ENCODE measurements at places on chromosomes 3 and 15.

DNA sequence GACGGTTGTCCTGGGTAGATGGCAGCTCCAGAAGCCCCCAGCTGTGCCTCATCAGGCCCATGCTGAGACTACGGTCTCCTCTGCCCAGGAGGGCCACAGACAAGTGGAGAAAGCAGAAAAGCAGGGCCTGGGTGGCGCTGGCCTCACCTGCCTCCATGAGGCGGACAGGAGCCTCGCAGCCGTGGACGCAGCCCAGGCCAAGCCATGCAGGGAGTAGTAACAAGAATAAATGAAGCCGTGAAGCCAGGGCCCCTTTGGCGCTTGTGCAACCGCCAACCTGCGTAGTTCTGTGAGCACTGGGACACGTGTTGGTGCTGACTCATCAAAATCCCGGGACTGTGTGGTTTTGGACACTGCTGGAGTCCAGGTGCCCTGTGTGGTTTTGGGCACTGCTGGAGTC lies 12.3 kb upstream of the MUC4 start:
- DNase-seq: no peak

GRCh38 chr3:150736903-150737832 lies 25.8 kb downstream of the SIAH2 start:
- peak; percentile 33 for DNase-seq

DNA sequence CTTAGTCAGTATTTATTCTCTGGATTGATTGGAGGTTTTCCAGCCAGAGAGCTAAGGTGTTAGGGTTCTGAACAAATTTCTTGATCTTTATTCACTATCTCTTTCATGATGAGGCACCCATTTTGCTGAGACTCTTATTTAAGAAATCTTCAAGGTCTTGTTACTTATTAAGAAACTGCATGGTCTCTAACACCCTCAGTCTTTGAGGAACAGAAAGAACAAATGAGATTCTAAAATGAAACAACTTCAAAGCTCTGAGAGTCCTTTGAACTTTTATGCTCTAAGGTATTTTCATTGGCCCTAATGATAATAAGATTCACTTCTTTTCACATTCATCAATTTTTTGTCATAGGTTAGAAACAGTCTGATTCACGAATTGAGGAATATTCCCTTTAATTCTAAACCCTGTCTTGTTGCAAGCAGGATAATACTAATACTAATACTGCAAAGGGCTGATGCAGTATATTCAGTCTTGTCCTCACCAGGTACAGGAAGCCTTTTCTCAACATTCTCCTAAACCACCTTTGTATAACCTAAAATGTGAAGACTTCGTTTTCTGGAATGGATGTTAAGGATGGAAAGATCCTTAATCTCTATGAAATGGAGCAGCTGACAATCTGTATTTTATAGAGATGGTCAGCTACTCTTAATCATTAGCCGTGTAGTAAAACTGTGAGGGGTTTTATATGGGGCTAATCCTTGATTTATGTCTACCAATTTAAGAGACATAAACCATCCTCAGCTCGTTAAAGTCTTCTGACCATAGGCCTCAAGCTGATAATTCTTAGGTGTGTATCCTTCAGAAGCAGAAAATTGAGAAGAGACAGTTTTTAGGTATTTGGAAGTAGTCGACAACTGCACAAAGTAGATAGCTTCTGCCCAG lies 198.3 kb downstream of the OTOL1 start:
- DNase-seq: no peak

- DNase-seq: no peak
These were observed 55.2 kb upstream of the IMPG2 start for GRCh38 chr3:101375586-101375985.

- DNase-seq: no peak
These were observed 16.7 kb downstream of the GRAMD2A start for GRCh38 chr15:72180761-72181324.

- no peak for DNase-seq
These were observed 65.1 kb downstream of the SLC12A8 start for GRCh38 chr3:125147491-125147820.

DNA sequence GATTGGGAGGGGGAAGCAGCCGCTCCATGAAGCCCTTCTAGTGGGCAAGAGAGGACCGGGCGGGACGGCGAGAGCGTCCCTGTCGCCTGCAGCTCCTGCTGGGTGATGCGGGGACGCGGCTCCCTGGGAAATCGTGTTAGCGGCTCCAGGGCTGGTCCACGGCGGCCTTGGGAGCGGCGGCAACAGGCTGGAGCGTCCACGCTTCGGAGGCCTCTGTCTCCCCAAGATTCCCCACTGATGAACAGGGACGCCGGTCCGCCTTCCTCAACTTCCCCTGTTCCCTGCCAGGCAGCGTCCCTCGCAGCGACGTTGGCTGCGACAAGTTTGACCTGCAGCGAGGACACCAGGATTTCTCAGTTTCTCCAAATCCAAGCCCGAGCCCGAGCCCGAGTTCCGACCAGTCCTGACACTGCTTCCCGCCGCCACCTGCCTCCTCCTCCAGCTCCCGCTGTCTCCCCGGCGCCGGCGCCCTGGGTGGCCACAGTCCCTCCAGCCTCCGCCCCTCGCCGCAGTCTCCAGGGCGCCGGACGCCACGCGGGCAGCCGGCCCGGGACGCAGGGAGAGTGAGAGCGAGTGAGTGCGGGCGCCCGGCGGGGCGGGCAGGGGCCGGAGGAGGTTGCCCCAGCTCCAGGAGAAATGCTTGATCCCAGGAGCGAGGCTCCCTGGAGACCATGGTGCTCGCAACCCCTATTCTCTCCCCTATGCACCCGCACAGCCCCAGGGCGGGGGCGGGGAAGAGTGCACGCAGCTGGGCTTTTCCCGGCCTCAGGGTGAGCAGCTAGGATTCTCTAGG lies 78.1 kb upstream of the RNF7 start:
- DNase-seq: peak; percentile 32

- no peak for DNase-seq
These were observed 374.0 kb downstream of the SV2B start for GRCh38 chr15:91473894-91474545.

GRCh38 chr15:67944010-67944641 lies 104.3 kb upstream of the RNU6-1 start:
- no peak for DNase-seq

DNA sequence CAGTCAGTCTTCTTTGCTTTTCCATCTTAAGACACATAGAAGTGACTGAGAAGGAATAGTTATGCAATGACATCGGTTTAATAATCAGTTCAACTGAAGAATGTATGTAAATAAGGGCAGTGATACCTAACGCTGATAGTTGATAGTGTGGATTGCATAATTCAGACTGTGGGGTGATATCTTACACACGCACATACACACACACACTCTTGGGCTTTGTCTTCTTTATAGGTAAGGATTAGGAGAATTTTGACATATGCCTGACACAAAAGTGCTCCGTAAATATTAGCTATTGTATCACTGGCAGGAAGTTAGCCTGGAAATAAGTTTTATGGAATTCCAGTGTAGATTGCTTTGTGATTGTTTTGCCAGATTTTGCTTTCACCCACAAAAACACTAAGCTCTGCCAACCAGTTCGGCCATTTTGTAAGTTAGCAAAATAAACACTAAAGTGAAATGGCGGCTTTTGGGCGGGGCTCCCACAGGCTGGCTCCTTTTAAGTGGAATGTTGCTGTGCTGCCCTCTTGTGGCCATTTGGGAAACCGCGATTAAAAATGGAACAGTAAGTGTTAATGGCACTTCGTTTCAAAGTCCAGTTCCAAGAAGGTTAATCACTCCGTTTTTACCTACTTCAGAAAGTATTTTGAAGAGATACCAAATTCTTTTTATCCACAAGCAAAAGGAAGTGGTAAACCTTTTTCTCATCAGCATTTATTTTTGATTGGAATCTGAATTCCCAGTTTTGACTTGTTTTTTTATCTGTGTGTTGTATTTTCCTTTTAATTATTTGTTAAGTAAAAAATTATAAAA lies 17.7 kb downstream of the CHD2 start:
- peak; percentile 90 for DNase-seq

GRCh38 chr3:32443478-32443877 lies 51.8 kb downstream of the CMTM7 start:
- peak; percentile 80 for DNase-seq

DNA sequence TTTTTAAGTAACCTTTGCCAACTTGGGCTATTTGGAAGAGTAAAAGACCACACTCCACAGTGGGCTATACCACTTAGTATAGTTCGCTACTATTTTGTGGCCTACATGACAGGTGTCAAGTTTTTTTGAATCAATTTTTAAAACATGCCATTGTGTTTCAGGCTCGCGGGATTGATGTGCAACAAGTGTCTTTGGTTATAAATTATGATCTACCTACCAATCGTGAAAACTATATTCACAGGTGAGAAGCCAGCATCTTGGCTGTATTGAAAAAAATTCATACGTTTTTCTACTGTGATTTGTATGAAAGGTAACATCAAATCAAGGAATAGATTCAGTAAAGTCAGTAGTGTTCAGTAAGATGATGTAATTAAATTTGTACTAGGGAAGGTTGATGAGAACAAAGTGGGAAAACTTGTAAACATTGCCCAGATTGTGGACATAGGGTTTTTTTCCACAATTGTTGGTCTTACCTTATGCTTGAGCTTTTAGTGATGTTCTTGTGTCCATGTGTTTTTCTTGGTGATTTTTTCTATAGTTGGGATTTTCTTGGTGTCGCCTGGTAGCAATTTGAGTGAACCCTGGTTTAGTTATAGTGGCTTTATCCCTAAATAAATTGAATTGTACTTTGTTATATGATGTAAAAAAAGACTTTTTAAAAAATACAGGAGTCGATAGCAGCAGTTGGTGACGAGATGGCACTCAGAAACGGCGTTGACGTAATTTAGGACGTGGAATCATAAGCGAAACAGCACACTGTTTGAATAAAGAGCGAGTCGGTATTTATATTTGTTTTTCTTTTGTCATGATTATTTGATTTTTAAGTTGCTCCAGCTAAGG lies 4.5 kb downstream of the EIF4A2 start:
- no peak for DNase-seq

GRCh38 chr15:69531665-69532027 lies 79.0 kb downstream of the RPLP1 start:
- no peak for DNase-seq

Data from LHCN-M2 (cell line).